ENCODE measurements at places on chromosomes 1 and 21.

DNA sequence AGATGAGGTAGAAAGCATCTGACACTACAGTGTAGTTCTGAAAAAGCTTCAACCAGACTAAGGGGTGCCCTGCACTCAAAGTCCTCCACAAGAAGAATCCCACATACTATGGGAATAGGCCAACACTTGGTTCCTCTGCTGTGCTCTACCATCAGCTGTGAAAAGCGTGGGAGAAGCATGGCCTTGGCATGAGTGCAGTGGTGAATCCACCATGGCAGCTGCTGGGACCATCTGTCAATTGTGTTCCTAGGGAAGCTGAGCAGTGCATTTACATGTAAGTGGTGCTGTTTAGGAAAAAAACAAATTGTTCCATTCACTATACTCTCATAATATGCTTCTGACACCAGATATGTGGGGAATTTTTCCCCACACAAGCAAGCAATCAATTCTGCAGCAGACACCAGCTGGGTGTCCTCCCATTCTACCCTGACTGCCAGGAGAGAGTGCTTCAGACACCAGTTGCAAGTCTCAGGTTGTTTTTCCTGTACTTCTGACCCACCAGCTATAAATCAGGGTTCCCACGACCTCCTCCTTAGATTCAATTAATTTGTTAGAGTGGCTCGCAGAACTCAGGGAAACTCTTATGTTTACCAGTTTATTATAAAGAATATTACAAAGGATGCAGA is 230.8 kb upstream of the CHRM3 start:
- no peak for DNase-seq

DNA sequence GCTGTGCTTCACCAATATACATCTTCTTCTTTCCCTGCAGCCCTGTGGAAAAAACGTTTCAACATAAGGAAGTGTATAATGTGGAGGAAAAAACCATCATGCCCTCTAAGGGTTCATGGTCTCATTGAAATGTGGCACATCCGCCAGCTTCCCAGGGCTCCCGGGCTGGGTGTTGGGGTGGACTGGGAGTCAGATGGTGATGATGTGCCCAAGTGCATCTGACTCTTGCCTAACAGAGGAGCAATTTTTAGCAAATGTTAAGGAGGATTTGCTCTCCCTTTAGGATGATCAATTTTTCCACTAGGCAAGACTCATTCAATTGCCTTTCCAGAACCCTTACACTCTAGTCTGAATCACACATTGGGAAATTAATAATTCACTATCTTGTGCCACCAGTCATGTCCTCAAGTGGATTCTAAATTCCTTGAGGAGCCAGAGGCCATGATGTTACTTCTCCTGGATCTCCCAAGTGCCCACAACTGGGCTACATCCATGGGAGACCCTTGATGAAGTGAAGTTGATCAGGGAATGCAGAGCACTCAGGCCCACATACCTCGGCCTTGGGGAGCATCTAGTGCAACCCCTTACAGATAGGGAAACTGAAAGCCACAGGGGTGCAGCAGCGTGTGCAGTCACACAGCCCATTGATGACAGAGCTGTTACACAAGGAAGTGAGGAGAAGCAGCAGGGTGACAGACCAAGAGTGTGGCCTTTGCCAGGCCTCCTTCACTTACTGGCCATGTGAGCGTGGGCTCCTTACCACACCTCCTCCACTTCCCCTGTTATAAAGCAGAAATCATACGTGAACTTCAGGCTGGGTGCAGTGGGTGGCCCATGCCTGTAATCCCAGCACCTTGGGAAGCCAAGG is 100.0 kb upstream of the SLC44A3 start:
- no peak for DNase-seq

GRCh38 chr1:4973341-4973740 is 318.9 kb downstream of the AJAP1 start:
- no peak for DNase-seq

DNA sequence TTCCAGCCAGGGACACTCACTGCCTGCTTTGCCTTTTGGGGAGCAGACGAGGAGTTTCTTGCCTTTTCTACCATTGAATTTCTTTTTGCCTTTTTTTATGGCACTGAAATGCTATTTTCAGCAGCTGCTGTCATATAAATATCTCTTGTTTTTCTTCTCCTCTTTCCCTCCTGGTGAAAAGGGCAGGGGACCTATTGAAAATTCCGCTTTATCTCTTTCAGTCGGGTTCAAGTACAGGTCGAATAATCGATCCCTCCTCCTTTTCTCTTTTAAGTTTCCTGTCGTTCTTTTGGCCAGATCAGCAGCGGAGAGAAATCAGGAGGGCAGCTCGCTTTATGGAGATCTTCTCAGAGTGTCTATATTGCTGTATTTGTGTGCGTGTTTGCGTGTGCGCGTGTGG is 67.4 kb upstream of the CASZ1 start:
- no peak for DNase-seq

DNA sequence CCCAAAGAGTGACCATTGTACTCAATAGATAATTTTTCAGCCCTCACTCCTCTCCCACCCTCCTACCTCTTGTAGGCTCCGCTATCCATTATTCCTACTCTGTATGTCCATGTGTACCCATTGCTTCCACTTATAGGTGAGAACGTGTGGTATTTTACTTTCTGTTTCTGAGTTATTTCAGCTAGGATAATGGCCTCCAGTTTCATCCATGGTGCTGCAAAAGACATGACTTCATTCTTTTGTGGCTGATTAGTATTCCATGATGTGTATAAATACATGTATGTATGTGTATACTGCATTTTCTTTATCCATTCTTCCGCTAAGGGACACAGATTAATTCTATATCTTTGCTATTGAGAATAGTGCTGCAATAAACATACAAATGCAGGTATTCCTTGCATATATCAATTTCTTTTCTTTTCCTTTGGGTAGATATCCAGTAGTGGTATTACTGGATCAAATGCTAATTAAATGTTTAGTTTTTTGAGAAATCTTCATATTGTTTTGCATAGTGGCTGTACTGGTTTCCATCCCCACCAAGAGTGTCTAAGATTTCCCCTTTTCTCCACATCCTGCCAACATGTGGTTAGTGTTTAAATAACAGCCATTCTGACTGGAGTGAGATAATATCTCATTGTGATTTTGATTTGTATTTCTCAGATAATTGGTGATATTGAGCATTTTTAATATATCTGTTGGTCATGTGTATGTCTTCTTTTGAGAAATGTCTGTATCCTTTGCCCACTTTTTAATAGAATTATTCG is 4.9 kb downstream of the LY9 start:
- DNase-seq = no peak

DNA sequence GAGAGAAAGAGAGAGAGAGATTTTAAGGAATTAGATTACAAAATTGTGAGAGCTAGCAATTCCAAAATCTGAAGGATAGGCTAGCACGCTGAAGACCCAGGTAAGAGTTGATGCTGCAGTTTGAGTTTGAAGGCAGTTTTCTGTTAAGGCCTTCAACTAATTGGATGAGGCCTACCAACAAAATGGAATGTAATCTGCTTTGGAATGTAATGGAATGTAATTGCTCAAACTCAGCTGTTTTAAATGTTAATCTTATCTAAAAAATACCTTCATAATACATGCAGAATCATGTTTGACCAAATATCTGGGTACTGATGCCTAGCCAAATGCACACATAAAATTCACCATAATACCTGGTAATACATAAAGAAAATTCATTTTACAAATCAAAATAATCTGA is 976.1 kb downstream of the LTN1 start:
- DNase-seq = no peak

- no peak for DNase-seq
Observed at GRCh38 chr21:16040601-16041000, 310.8 kb downstream of the USP25 start.

- no peak for DNase-seq
Observed at GRCh38 chr1:225848030-225848955, 33.9 kb downstream of the TMEM63A start.

- DNase-seq = no peak
Observed at GRCh38 chr1:214438530-214438929, 112.9 kb downstream of the PTPN14 start.

DNA sequence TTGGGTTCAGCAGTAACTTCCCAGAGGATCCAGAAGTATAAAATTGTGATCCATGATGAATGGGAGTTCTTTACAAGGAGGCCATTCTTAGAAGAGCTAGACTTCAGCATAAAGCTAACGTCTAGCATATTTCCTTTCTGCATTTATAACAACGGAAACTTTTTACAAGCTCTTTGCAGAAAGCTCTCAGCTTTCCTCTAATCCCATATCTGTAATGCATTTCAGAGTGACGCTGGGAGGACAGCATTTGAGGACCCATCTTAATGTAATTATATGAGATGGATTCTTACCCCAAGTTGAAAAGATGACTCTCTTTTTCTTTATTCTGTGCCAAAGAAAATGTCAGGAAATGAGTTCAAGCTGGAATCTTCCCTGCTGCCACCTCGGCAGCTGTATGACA is 132.0 kb upstream of the CACHD1 start:
- no peak for DNase-seq

GRCh38 chr1:12279003-12279402 is 49.2 kb downstream of the VPS13D start:
- DNase-seq = no peak

DNA sequence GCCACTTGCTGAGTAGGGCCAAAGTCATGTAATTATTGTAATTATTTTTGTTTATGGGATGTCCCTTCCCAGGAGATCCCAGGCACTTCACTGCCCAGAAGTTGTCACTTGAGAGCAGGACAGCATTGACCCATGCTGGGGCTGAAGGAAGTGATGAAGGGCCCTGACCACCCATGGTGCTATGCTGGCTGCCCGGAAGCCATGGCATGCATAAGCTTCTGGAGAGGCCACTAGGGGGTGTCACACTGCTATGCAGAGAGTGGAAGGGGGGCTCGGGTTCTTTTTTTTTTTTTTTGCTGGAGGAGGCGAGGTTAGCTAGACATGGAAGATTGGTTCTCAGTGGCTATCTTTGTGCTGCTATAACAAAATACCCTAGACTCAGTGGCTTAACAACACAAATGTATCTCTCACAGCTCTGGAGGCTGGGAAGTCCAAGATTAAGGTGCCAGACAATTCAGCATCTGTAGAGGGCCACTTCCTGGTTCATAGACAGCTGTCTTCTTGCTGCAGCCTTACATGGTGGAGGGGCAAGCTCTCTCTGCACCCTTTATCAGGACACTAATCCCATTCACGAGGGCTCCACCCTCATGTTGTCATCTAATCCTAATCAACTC is 84.9 kb downstream of the CNIH3 start:
- DNase-seq = no peak

- no peak for DNase-seq
Observed at GRCh38 chr1:52454779-52455178, 50.4 kb downstream of the PRPF38A start.

DNA sequence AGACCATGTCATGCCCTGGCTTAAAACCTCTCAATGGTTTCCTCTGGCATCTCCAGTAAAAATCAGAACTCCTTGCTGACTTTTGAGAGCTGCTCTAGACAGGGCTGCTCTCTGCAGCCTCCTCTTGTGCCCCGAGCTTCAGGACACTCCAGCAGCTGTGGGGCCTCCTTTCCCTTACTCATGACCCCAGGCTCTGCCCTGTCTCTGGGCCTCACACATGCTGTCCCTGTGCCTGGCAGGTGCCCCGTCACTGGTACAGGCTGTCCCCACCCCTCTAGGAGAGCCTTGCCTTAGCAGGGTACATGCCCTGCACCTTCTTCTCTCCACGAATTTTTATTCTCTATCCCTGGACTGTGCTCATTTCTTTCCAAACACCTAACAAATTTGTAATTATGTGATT is 43.2 kb downstream of the HIVEP3 start:
- no peak for DNase-seq

GRCh38 chr1:243672539-243673074 is 177.4 kb downstream of the AKT3 start:
- no peak for DNase-seq

DNA sequence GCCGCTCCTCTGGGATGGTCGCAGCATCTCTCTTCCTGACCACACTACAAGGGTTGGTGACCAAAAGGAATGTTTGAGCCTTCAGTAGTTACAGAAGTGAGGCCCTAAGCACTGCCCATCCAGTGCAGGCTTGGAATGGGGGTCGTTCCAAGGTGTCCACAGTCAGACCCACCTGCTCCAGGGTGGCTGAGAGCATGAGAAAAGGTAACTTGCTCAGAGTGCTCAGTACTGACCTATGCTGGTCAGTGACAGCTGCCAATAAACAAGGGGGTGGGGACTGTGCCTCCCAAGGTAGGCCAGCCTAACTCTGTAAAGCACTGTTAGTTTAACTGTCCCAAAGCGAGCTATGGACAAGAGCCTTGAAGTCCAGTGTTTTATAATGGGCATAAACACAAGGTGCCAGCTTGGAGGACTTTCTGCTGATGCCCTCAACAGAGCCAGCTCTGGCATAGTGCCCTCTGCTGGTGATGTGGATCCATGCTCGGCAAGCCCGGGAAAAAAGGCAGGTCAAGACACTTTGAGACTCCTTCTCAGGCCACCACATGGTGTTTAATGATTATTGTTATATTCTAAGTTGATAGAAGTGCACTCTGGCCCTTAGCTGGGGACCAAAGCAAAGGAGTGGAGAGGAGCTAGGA is 78.1 kb upstream of the DNAH14 start:
- peak; percentile 38 for DNase-seq

- no peak for DNase-seq
Observed at GRCh38 chr1:201731142-201731541, 97.8 kb upstream of the IPO9 start.

DNA sequence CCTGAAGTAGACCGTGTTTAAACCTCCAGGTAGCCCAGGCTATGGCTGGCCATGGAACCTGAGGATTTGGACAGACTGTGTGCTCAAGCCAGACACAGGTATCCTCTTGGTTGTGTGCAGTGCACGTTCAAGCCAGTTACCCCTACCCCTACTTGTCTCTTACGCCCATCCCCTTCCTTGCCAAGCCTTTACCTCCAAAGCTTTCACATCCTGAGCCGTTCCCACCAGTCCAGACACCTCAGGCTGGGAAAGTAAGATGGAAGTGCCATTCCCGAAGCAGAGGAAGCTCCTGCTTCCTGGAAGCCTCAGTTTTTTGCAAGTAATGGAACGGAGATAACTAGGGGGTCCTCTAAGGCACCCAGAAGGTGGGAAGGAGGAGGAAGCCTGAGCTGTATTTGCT is 41.5 kb upstream of the HMGB4 start:
- no peak for DNase-seq
